Activated gamma-delta T cell treated with Interleukin-2 at 50 U/mL for 16 hours (primary cell): ENCODE measurements at places on chromosomes 1 and 21.

GRCh38 chr1:57926025-57926552 is 502.2 kb upstream of the DAB1 start:
- DNase-seq = no peak

DNA sequence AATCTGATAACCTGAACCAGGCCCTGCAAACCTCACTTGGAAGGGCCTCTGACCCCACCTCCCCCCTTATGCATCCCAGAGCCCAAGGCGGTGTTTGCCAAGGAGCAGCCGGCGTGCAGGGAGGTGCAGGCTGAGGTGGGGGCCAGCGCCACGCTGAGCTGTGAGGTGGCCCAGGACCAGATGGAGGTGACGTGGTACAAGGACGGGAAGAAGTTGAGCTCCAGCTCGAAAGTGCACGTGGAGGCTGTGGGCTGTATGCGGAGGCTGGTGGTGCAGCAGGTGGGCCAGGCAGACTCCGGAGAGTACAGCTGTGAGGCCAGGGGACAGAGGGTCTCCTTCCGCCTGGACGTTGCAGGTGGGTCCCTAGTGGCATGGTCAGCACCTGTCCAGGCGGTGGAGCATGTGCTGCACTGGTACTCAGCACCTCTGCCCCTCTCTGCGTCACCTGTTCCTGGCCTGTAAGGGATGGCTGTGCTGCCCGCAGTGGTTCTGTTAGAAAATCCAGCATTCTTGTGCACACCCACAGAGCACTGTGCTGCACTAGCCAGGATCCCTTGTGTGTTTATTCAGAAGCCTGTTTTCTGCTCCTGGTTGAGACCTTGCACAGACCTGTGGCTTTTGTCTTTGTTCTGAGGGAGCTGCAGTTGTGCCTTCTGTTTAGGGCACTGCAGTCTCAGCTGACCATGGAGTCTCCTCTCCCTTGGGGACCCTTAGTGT is 11.6 kb downstream of the OBSCN start:
- DNase-seq = no peak

DNA sequence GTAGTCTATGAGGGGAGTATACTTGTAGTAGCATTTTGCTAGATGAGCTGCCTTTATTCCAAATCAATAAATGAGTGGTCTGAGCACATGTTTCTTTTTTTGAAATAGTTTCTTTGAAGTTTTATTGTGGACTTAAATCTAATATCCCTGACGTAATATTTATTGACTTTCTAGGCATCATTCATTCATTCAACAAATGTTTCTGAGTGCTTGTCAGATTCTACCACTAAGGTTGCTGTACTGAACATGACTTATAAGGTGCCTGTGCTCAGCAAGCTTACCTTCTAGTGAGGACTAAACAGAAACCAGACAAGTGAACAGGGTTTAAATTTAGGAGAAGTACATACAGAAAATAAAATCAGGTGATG is 68.4 kb downstream of the POU2F1 start:
- DNase-seq = no peak

- no peak for DNase-seq
Observed at GRCh38 chr1:204065986-204066300, 7.0 kb upstream of the SOX13 start.

GRCh38 chr1:46554597-46555381 is 3.3 kb upstream of the KNCN start:
- no peak for DNase-seq

DNA sequence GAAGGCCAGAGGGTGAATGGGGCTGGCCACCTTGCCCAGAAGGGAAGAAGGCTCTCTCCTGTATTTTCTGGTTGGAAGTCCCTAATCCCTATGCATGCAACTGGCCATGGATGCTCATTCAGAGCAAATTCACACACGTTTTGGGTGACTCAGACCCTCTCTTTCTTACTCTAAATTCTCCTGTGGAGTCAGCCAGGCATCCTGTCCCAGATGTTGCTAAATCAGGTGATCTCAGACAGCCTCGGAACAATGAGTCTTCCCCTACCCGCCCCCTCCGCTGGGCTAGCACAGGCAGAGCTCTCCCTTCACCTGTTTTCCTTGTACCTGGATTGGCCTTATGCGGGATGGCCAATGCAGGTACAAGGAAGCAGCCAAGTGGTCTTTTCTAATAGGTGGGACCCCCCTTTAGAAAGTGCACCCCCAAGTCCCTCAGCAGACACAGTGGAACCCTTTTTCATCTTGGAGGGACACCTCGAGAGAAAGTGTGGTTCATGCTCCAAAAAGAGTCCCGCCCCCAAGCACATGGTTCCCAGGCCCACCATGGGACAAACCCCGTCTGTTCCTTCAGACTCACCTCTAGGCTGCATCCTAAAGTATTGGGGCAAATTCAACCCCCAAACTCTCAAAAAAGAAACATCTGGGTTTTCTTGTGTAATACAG is 8.6 kb downstream of the S100A6 start:
- DNase-seq = no peak

DNA sequence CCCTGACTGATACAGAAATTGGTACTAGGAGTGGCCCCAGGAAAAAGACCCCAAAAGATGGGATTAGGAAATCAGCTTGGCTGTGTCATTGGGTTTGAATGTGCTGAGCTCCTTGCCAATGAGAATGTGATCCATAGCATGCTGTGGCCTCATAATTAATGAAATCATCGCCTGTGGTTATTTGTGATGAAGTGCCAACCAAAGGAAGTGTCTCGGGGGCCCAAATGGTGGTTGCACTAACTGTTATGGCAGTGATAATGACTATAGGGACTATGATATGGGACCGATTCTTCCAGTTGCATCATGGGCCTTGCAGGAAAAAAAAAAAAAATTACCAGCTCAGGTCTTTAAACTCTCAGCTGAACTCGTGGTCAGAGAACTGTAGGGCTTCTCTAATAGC is 15.4 kb upstream of the ZDHHC18 start:
- no peak for DNase-seq

DNA sequence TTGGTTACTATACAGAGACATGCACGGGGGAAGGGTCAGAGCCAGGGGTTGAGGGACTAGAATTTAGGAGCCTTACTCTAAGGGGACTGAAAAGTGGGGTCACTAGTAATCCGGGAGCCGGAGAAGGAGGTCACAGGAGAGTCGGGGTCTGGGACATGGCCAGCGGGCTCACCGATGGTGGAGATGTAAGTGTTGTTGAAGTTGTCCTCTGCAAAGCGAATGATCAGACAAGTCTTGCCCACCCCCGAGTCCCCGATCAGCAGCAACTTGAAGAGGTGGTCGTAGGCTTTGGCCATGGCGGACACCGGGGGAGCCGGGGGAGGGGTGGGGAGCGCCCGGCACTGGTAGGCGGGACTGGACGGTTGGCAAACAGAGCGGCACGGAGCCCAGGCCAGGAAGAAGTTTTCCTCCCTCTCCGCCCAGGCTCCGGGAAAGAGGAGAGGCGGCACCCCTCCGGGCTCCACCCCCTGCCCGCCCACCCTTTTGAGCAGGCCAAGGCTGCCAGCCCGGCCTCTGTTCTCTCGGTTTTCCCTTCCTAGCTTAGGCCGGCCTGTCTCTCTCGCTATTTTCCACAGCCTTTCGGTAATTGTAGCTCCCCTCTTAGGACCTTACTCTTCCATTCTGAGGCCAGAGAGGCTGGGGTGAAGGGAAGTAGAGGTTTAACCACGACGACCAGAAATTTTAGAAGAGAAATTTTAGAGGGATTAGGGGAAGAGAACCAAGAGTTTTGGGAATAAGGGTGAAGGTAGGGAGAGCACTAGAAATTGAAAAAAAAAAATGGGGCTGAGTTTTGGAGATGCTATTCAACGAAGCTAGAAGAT is at the start of gene RAB13:
Gene RAB13 (minus strand): TSS at position 399 of the 821 bp plus-strand sequence. CDS start 103 bp downstream, at position 296.
- no peak for DNase-seq

DNA sequence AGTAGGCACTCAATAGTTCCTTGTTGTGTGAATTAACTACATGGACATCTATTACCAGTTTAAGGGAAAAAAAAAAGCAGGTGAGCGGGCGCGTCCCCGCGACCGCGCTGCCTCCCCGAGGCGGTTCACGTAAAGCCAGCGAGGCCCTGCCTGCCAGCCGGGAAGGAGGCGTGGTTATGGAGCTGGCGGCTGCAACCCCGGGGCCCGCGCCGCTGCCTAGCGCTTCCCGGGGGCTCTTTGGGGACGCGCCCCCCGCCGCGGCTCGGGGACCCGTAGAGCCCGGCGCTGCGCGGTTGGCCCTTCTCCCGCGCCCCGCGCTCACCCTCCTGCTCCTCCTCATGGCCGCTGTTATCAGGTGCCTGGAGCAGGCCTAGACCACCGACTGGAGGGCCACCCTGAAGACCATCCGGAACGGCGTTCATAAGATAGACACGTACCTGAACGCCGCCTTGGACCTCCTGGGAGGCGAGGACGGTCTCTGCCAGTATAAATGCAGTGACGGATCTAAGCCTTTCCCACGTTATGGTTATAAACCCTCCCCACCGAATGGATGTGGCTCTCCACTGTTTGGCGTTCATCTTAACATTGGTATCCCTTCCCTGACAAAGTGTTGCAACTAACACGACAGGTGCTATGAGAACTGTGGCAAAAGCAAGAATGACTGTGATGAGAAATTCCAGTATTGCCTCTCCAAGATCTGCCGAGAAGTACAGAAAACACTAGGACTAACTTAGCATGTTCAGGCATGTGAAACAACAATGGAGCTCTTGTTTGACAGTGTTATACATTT is 2.6 kb upstream of the CC2D1B start:
- DNase-seq = peak; percentile 46

GRCh38 chr1:244826712-244827111 is 8.7 kb upstream of the COX20 start:
- DNase-seq = no peak

GRCh38 chr1:119778359-119778758 is 9.7 kb upstream of the HMGCS2 start:
- no peak for DNase-seq

DNA sequence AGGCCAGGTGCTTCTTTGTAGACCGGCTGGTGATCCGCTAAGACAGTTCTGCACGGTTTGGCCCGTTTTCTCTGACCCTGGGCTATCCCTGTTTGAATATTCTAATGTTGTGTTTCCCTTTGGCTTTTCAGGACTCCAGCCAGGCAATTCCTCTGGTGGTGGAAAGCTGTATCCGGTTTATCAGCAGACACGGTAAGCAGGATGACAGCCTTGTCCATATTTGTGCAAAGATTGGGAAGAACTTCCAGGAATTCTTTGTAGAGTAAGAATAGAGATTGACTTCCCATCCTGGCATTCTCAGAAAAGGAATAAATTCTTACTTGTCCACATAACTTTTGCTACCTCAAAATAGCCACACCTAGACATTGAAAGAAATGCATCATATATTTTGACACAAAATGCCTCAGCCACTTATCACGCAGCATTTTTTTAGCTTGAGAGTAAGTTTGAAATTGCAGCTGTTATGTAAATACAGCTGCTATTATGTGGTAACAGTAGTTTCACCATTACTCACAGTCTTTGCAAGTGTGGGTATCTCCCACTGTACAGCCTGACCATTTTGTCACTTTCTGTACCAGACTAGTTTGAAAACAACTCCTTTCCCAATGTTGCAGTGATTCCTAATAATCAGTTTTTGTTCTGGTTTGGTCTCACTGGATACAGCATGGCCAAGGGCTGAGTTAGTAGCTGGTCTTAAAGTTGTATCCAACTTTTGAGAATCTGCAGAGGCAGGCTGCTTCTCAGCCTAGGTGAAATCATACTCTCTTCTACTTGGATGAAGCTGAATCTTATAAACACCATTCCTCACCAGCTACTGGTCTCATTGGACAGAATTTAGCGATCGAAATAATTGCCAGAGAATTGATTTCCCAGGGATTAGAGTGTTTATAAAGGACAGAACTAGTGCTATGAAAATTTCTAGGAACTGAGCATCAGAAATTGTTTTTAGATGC is 40.0 kb upstream of the IKBKE start:
- DNase-seq = no peak

DNA sequence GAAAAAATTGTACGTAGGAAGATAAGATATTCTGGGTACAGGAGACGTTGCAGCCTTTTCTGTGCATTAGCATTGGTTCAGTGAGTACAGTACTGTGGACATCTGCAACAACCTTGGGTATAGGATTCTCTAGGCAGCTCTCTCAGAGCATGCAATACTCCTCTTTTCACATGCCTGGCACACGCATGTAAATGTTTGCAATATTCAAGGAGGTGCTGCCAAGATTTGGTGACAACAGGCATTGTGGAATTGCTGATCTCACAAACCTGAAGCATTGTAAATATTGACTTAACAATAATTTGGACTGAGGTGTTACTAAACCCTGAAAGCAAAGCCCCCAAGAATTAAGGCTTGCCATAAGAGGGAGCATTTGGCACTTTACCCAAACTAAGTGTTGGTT is 126.8 kb downstream of the GRIK1 start:
- no peak for DNase-seq

GRCh38 chr1:26780344-26780957 is 7.3 kb upstream of the PIGV start:
- DNase-seq = no peak

DNA sequence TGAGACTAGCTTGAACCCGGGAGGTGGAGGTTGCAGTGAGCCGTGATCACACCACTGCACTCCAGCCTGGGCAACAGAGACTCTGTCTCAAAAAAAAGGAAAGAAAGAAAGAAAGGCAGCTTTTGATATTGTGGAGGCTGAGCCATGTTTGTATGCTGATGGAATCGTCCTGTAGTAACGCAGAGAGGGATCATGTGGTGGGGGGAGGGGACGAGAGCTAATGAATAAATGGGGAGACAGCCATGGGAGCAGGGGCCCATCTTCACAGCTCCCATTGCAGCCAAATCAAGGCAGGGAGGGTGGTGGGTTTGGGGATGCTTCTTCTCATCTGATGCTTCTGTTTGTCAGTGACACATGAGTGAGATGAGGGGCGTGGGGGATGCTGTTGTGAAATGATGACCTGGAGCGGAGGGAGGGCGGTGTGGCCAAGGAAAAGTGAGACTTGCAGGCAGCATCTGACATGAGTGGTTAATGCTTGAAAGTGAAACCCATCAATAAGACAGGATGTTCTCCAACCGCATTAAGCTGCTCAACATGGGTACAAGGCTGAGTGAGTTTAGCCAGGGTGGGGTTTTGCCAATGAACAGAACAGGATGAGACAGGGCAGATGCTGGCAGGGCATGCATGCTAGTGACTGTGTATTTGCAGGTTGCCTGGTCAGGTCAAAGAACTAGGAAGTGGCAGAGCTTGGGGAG is 16.7 kb downstream of the SPATA21 start:
- DNase-seq = peak; percentile 38

GRCh38 chr1:246773213-246773641 is 49.0 kb downstream of the SCCPDH start:
- no peak for DNase-seq

DNA sequence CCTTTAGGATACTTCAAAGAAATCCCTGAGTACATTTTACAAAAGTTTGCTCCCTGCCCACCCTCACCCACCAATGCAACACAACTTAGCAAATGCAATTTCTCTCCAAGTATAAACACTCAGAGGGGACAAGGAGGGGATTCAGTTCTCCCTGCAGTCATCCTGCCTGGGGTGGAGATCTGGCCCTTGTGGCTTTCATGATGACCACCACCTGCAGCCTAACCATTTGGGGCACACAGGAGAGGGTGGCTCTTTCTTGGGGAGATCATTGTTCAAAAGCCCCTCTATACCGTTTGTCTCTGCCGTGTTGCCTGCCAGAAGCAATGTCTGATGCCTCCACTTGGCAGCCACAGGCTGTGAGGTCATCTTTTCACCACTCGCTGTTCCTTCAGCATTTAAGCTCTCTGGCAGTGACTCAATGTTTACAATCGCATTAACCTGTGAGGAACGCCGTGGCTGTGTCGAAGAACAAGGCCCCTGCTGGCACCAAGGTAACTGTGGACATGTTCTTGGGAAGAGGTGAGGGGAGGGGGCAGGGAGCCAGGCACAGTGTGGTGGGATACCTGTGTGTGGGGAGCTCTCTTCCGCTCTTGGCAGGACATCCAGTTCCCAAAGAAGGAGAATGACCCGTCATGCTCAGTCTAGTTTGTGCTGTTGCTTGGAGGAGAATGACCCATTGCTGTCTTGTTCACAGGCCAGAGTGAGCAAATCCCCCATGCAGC is 103.9 kb upstream of the DUSP10 start:
- DNase-seq = no peak

GRCh38 chr1:194420706-194421105 is 1234.3 kb upstream of the B3GALT2 start:
- no peak for DNase-seq
